ENCODE measurements at places on chromosomes 13 and 19.

- no peak for DNase-seq
Observed at GRCh38 chr13:31418186-31418585, 218.4 kb downstream of the B3GLCT start.

DNA sequence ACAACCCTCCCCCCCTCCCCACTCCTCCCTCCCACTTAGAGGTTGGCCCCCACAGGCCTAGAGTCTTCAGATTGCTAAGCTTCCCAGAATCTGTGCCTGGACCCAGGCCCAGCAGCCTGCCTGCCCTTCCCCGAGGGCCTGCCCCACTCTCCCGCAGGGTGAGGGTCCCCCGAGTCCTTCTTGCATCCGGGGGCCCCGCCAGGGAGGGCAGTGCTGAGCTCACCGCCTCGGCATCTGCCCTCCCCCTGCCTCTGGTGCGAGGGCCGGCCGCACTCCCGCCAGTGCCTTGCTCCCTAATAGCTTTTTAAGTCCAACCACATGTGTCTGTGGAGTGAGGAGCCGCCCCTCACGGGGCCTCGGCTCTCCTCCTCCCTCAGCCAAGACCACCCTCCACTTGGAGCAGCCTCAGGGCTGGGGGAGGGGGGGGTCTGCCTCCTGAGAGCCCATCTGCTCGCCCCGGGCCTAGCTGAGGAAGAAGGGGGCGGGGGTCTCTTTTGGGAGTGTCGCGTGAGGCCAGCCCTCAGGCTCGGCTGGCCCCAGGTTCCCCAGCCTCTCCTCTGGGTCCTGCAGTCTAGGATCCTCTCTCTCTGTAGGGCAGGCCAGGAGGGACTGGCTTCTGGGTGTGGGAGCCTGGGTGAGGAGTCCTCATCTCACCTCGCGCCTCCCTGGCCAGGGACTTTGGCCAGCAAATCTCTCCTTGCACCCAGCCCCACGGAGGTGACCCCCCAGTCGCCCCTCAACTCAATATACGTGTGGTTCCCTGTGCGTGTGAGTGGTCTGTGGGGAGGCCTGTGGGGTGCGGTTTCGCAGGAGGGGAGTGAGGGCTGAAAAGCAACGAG lies 47.2 kb downstream of the LYL1 start:
- DNase-seq, result no peak

DNA sequence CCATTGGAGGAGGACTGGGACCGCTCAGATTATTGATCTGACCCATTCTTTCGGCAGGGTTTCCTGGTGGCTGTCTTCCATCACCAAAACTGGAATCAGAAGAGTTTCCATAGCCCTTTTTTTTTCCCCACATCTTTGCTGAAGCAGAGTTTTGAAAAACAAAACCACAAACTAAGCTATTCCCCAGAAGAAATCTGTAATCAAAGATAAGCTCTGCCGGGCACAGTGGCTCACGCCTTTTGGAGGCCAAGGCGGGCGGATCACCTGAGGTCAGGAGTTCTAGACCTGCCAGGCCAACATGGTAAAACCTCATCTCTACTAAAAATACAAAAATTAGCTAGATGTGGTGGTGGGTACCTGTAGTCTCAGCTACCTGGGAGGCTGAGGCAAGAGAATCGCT lies 4.2 kb upstream of the ICAM1 start:
- no peak for DNase-seq

GRCh38 chr13:73842626-73843025 lies 291.6 kb downstream of the KLF12 start:
- DNase-seq, result no peak

GRCh38 chr13:74040200-74040599 lies 94.0 kb downstream of the KLF12 start:
- DNase-seq, result no peak

- no peak for DNase-seq
Observed at GRCh38 chr19:48069435-48069834, 25.6 kb upstream of the CABP5 start.

DNA sequence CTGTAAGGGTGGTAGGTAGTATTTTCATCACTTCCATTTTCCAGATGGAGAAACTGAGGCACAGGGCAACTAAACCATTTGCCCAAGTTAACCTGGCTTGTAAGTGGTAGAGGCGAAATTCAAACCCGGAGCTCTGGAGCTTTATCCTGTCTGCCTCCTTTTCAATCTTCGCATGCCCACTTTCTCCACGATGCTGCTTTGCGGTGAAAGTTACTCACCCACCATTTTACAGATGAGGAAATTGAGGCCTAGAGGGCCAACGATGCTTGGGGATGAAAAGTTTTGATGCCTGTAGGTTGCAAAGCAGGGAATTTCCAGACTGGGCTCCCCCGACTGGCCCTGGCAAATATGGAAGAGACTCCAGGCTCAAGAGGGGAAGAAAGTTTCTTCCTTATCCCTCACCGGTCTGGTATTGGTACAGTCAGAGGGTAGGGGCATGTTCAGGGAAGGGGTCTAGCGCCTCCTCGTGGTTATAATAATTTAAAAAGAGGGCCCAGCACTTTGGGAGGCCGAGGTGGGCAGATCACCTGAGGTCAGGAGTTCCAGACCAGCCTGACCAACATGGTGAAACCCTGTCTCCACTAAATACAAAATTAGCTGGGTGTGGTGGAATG lies 1.9 kb upstream of the SH2D3A start:
- DNase-seq, result no peak

GRCh38 chr13:65470781-65471180 lies 1759.4 kb downstream of the PCDH9 start:
- no peak for DNase-seq

DNA sequence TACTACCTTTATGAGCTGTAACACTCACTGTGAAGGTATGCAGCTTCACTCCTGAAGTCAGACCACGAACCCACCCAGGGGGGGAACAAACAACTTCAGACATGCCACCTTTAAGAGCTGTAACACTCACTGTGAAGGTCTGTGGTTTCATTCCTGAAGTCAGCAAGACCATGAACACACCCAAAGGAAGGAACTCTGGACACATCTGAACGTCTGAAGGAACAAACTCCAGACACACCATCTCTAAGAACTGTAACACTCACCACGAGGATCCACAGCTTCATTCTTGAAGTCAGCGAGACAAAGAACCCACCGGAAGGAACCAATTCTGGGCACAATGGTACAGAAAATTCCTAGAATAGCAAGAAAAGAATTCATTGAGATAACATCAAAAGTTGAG lies 1796.5 kb upstream of the MIR17HG start:
- DNase-seq, result no peak

DNA sequence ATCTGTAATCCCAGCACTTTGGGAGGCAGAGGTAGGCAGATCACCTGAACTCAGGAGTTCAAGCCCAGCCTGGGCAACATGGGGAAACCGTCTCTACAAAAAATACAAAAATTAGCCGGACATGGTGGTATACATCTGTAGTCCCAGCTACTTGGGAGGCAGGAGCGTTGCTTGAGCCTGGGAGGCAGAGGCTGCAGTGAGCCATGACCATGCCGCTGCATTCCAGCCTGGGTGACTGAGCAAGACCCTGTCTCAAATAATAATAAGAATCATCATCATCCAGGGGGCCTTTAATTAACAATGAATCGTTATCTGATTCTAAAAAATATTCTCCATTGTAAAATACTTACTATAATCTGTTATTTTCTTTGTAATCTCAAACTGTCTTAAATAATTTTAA lies 283.4 kb downstream of the DACH1 start:
- no peak for DNase-seq

DNA sequence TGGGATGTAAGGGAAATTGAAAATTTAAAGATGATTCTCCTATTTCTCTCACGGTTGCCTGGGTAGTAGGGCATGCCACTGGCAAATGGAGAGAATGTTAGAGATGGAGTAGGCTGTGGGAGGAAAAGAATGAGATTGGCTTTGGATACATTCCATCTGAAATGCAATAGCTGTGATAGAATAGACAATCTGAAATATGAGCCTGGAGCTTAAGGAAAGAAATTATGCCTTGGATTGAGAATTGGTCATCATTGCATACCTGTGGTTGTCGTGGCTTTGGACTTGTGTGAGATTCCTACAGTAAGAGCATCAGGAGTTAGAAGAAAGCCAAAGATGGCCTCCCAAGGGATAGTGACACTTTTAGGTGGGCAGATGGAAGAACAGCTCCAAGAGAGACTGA lies 305.1 kb upstream of the SLC10A2 start:
- no peak for DNase-seq

GRCh38 chr19:39074205-39074692 lies 9.9 kb upstream of the ACP7 start:
- no peak for DNase-seq

GRCh38 chr13:106528718-106529414 lies 6.6 kb downstream of the EFNB2 start:
- DNase-seq, result no peak

DNA sequence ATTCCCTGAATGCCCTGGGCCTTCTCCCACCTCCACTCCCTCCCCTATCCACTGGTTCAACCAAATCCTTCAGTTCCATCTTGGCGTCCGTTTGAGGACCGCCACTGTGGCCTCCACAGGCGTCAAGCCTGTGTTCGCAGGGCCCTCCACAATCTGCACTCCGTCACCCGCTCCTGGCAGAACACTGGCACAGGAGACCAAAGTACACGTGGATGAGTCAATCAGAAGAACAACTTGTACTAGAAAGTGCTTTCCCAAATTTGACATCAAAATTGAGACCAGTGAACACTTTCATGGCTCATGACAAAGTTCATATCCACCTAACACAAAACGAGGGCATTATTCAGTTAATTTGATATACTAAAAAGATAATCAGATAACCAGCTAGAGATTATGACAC lies 6.5 kb upstream of the CDC16 start:
- DNase-seq, result no peak

GRCh38 chr19:34228347-34228746 lies 26.0 kb upstream of the GARRE1 start:
- DNase-seq, result no peak

- no peak for DNase-seq
Observed at GRCh38 chr19:9166846-9167245, 11.9 kb upstream of the OR7D2 start.

DNA sequence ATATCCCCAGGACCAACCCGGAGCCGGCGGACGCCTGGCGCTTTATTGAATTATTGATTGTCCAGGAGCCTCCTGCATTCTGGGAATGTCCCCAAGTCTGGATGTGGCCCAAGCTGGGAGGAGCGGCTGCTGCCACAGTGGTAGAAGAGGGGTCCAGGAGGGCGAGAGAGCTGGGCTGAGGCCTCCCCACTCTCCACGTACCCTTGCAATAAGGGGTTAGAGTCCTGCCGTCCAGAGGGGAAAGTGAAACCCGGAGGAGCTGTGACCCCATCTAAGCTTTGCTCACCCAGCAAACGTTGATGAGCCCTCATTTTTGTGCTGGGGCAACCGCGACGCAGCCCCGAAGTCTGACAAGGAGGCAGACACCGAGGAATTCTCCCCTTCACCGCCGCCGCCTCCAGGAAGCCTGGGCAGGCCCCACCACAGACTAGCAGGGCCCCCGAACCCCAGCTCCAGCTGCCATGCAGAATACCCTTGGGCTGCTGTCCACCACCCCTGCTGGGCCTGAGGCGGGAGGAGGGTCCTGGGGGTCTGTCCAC lies 1.4 kb upstream of the C2CD4C start:
- no peak for DNase-seq

DNA sequence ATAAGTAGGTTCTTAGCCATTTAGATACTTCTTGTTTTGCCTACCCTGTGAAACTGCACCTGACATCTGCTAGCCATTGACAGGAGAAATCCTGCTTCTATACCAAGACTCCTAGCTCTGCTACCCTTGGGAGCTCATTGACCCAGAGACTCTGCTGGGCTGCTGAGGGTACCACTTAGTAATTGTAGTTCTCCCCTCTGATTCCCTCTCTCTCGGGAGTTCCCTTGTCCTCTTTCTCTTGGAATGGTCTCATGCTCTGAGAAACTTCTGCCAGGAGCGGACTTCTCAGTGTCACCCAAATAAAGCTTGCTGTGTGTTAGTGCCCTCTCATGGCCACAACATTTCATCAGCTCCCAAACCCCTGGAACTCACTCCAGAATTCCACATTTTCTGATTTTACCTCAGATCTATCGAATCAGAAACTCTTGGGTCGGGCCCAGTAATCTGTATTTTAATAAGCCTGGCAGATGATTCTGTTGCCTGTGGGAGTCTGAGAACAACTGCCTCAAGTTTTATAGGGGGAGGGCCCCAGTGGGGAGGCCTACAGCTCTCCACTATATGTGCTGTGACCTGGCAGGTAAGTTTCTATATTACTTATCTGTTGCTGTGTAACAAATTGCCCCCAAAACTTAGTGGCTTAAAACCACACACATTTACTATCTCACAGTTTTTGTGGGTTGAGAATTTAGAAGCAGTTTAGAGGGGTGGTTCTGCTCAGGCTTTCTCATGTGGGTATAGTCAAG lies 221.1 kb downstream of the TDRD3 start:
- DNase-seq, result no peak

DNA sequence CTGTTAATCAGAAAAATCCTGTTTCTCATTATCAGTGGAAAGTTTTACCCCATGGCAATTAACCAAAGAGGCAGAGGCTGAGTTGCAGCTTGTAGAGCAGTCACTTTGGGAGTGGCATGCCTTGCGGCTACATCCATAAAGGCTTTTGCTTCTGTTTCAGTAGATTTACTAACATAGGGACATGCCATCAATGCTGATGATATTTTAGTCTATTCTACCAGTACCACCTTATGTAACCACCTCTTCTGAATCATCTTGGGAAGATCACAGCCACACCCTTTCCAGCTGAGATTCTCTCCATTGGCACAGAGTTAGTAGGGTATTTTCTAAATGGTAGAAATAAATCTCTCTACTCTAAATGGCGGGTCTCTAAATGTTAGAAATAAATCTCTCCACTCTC lies 37.5 kb downstream of the POSTN start:
- DNase-seq, result no peak

DNA sequence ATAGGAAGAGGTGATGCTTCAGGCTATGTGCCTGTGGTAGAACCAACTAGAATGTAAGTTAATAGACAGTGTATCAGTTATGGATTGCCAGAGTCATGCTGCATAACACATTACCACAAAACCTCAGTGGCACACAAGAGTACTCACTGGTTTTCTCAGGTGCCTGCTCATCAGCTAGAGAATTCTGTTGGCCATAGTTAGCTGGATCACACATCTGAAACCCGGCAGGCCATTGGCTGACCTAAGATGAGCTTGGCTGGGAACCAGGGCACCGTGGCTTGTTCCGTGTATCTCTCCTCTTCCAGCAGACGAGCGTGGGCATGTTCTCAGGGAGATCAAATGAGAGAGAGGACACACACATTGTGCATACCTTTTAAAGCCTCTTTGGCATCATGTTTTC lies 76.7 kb downstream of the TEX26 start:
- DNase-seq, result no peak

- DNase-seq, result no peak
Observed at GRCh38 chr13:30257468-30258099, 49.8 kb downstream of the KATNAL1 start.

DNA sequence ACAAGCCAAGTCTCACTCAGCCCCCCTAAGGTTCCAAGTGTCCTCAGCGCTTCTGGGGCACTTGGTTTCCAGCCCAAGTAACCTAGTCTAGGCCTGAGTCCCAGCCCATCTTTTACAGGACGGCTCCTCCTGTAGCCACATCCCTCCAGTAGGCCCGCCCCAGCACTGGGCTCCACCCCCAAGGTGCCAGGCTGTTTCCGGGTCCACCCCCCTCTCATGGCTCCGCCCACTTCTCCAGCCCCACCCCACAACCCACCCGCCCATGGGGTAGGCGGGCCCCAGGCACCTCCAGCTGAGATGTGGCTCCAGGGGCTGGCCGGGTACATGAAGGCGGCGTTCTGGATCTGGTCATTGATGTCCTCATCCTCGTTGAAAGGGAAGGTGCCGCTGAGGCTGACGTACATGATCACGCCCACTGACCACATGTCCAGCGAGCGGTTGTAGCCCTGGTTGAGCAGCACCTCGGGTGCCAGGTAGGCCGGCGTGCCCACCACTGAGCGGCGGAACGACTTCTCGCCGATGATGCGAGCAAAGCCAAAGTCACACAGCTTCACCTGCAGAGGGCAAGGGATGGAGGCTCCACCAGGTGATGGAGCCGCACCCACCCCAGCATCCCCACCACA lies 17.2 kb upstream of the DACT3 start:
- DNase-seq, result peak; percentile 61

Data from liver (tissue), 10 donors.